ENCODE measurements at places on chromosomes 11 and 22. TPM values are rescaled to one million over a fixed set of nuclear protein-coding genes. Genes with fewer than 3 reads are reported as not detected.

Gene RFPL3
- polyA plus RNA-seq, result not detected

Gene TMPRSS6
- not detected for polyA plus RNA-seq

Gene SLC17A6
- not detected for polyA plus RNA-seq

Gene NCR3LG1
- polyA plus RNA-seq, result 1.7 TPM

Gene OR51E2
- 1.3 TPM for polyA plus RNA-seq

Gene SAA2
- polyA plus RNA-seq, result not detected

Gene DUSP8
- 4.2 TPM for polyA plus RNA-seq

Gene C11orf21
- polyA plus RNA-seq, result not detected

Gene CSRP3
- not detected for polyA plus RNA-seq

Gene ANO9
- not detected for polyA plus RNA-seq

DNA sequence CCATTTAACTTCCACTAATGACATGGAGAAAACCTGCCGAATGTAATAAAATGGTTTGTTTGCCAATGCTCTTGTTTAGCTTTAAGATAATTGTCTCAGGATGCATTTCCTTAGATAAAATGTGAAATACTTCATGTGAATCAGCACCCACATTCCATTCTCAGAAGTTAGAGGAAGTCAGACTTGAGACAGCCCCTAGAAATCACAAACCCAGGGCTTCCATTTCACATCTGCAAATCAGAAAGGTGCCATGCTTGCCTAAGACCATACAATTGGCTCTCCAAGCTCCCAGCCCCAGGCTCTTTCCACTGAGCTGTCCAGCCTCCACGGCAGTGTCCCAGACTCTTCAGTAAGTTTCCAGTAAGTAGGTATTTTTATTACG, 35.6 kb upstream of the ADORA2A start:
- no peaks in the 10 kb centered on the region for H3K27me3 ChIP-seq
- H3K36me3 ChIP-seq, result peaks cover 5% of the 10 kb centered on the region
- DNase-seq, result peak; percentile 77
- peaks cover 16% of the 10 kb centered on the region for H3K4me1 ChIP-seq
- no peak overlapping the region for H3K27ac ChIP-seq

DNA sequence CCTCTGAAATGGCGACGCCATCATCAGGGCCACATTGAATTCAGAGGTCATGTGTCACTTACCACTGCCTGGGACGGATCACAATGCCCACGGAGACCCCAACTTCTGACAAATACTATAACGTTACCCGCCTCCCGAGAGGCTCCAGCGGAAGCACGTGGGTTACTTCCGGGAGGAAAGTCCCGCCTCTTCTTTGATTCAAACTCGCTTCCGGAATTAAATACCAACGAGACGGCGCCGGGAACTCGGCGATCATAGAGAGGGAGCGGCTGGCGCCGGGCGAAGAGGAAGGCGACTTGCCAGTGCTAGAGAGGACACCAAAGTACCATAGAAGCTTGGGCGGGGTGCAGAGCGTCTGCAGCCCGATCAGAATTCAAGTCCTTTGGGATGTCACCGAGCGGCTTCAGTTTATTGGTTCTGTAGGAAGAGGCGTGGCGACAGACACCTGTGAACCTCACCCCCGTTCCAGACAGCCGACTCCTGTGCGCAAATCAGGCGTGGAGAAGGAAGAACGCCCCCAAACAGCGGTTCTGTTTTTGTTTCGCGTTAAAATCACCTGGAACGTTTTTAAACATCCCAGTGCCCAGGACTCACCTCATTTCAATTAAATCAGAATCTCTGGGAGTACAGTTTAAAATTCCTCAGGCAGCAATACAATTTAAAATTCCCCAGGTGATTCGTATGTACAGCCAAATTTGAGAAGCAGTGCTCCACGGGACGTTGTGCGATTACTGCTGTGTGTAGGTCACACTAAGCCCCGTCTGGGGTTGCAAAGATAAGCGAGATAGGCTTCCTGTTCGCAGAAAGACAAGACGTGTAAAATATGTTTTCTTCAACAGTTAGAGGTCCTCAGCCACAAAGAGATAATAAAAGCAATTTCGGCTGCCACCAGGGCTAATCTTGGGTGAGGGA, at the start of gene TIMM10:
Gene TIMM10 (minus strand): TSS at position 159 of the 912 bp plus-strand sequence. CDS start 565 bp downstream, outside the sequence.
- peak within 1 kb of the TSS; percentile 80 for H3K4me3 ChIP-seq
- peaks cover 3% of the 10 kb centered on the region for H3K27me3 ChIP-seq

- DNase-seq, result no peak
- H3K27me3 ChIP-seq, result peaks cover 3% of the 10 kb centered on the region
- no peak overlapping the region for H3K27ac ChIP-seq
These were observed 11.5 kb upstream of the IGSF9B start for GRCh38 chr11:133968300-133968699.

DNA sequence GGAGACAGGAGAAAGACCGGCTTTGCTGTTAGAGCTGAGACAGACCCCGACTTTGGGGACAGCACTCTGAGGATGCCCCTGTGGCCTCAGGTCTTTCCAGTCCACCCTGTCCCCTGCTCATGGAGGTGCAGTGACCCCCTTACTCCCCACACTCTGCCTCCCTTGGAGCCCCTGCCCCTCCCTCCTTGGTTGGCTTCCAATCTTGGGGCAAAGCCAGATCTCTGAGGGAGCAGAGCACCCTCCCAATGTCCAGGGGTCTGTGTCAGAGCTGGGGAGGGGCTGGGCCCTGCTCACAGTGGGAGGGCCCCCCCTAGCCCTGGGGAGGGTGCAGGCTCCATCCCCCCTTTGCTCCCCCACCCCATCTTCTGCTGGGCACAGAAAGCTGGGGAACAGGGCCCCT, 50.0 kb downstream of the IGLL1 start:
- no peaks in the 10 kb centered on the region for H3K4me1 ChIP-seq
- DNase-seq, result no peak
- no peaks in the 10 kb centered on the region for H3K36me3 ChIP-seq
- no peak overlapping the region for H3K27ac ChIP-seq
- peaks cover 24% of the 10 kb centered on the region for H3K27me3 ChIP-seq
- H3K4me3 ChIP-seq, result no peak overlapping the region

GRCh38 chr11:108847298-108847990, 182.6 kb downstream of the DDX10 start:
- DNase-seq, result no peak
- no peaks in the 10 kb centered on the region for H3K36me3 ChIP-seq
- no peak overlapping the region for H3K27ac ChIP-seq
- no peak overlapping the region for H3K4me3 ChIP-seq

GRCh38 chr11:132409573-132410355, 1039.3 kb downstream of the NTM start:
- no peaks in the 10 kb centered on the region for H3K27me3 ChIP-seq
- H3K4me1 ChIP-seq, result no peaks in the 10 kb centered on the region
- H3K27ac ChIP-seq, result no peak overlapping the region

- no peaks in the 10 kb centered on the region for H3K27me3 ChIP-seq
- H3K27ac ChIP-seq, result no peak overlapping the region
- no peaks in the 10 kb centered on the region for H3K36me3 ChIP-seq
- no peaks in the 10 kb centered on the region for H3K4me1 ChIP-seq
- no peak overlapping the region for H3K4me3 ChIP-seq
- peak; percentile 10 for DNase-seq
These were observed 27.6 kb upstream of the EXPH5 start for GRCh38 chr11:108620958-108621772.

- H3K27me3 ChIP-seq, result peaks cover 16% of the 10 kb centered on the region
- H3K36me3 ChIP-seq, result no peaks in the 10 kb centered on the region
- peak; percentile 74 for DNase-seq
- H3K4me1 ChIP-seq, result peaks cover 8% of the 10 kb centered on the region
- no peak overlapping the region for H3K27ac ChIP-seq
- H3K4me3 ChIP-seq, result no peak overlapping the region
These were observed 6.1 kb downstream of the ARHGAP8 start for GRCh38 chr22:44758344-44758973.

DNA sequence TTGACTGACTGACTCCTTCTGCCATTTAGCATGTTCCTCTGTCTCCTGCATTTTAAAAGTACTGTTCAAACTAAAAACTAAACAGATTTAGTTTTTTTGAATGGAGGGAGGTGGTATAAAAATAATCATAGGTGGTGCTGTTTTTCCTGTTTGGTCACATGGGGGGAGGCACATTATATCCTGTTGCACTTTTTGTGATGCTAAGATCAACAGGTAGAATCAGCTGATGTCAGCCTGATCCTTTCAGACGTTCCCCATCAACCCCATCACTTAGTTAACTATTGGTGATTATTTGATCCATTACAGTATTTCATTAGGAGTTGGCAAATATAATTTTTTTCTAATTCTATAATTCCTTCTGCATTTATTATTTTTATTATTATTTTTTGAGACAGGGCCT, 5.1 kb upstream of the OSBP2 start:
- H3K4me1 ChIP-seq, result no peaks in the 10 kb centered on the region
- no peaks in the 10 kb centered on the region for H3K36me3 ChIP-seq
- no peak for DNase-seq
- H3K4me3 ChIP-seq, result no peak overlapping the region
- H3K27ac ChIP-seq, result no peak overlapping the region
- no peaks in the 10 kb centered on the region for H3K27me3 ChIP-seq

GRCh38 chr11:92224407-92225124, at the start of gene FAT3:
Gene FAT3 (plus strand): TSS chr11:92224818. CDS start chr11:92352113, 127,295 bp downstream.
- H3K4me3 ChIP-seq, result peak within 1 kb of the TSS; percentile 47
- H3K27ac ChIP-seq, result no peak within 1 kb of the TSS
- peaks cover 56% of the 10 kb centered on the region for H3K27me3 ChIP-seq
- peak; percentile 41 for DNase-seq

DNA sequence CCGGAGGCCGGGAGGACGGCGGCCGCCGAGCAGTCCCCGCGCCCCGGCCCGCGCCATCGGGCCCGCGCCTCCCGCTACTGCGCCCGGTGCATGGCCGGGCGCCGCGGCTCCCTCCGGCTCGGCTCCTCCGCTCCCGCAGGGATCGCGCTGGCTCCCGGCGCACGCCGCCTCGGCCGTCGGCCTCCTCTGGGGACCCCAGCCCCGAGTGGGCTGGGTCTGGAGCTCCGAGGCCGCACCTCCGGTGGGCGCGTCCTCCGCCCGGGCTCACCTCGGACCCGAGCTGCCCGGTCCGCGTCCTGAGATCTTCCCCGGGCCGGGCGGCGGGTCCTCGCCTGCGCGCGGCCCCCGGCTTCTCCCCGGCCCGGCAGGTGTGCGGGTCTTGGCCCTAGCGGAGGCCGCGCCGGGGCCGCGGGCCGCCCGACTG, 251 bp downstream of the SHISA8 start:
- H3K27me3 ChIP-seq, result peaks cover 79% of the 10 kb centered on the region
- H3K36me3 ChIP-seq, result no peaks in the 10 kb centered on the region
- no peak overlapping the region for H3K27ac ChIP-seq
- peaks cover 2% of the 10 kb centered on the region for H3K4me1 ChIP-seq
- H3K4me3 ChIP-seq, result no peak overlapping the region

GRCh38 chr11:126487711-126488110, 132.2 kb downstream of the ST3GAL4 start:
- DNase-seq, result no peak
- H3K4me1 ChIP-seq, result peaks cover 18% of the 10 kb centered on the region
- H3K27ac ChIP-seq, result no peak overlapping the region
- no peaks in the 10 kb centered on the region for H3K36me3 ChIP-seq
- no peaks in the 10 kb centered on the region for H3K27me3 ChIP-seq

DNA sequence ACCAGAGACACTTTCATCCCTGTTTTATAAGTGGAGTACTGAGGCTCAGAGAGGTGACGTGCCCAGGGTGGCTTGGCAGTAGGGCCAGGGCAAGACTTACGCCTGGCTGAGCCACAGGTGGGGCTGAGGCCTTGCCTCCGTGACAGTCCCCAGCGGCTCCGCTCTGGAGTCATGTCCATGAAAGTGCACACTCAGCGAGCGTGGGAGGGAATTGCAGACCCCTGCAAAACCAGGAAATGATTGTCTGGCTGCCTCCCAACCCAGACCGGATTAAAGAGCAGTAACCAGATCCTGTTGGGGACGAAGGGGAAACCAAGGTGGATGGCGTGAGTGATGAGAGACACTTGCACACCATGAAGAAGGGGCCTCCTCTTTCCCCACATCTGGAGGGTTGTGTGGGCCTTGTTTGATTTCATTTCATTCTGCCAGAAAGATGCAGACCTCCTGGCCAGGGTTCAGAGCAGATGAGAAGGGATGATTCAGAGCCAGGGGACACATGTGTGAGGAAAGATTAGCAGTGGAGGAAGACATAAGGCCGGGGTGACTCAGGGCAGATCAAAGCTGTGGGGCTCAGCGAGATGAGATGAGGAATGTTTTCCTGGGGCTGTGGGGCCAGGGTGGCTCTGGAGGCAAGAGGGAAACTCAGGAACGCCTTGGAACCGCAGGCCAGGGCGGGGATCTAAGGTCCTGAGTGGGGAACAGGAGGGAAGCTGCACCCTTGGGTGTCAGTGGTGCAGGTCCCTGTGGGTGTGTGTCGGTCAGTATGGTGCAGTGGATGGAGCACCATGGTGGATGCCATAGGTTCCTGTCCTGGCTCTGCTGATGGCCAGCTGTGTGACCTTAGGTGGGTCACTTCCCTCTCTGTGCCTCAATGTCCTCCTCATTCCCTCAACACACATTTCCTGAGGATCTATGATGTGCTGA, 29.9 kb upstream of the LRRC32 start:
- DNase-seq, result peak; percentile 97
- H3K27me3 ChIP-seq, result peaks cover 3% of the 10 kb centered on the region
- no peak overlapping the region for H3K4me3 ChIP-seq
- peaks cover 21% of the 10 kb centered on the region for H3K4me1 ChIP-seq

GRCh38 chr11:117160826-117161225, 16.7 kb downstream of the PAFAH1B2 start:
- no peak overlapping the region for H3K27ac ChIP-seq
- DNase-seq, result no peak
- no peak overlapping the region for H3K4me3 ChIP-seq
- H3K4me1 ChIP-seq, result no peaks in the 10 kb centered on the region
- peaks cover 45% of the 10 kb centered on the region for H3K36me3 ChIP-seq

GRCh38 chr11:72173291-72173690, 18.6 kb upstream of the FOLR1 start:
- H3K27me3 ChIP-seq, result no peaks in the 10 kb centered on the region
- peaks cover 3% of the 10 kb centered on the region for H3K4me1 ChIP-seq
- no peak overlapping the region for H3K4me3 ChIP-seq
- H3K27ac ChIP-seq, result no peak overlapping the region
- H3K36me3 ChIP-seq, result no peaks in the 10 kb centered on the region

- no peaks in the 10 kb centered on the region for H3K4me1 ChIP-seq
- no peak for DNase-seq
- no peaks in the 10 kb centered on the region for H3K36me3 ChIP-seq
These were observed 58.2 kb upstream of the B3GAT1 start for GRCh38 chr11:134470238-134470637.

DNA sequence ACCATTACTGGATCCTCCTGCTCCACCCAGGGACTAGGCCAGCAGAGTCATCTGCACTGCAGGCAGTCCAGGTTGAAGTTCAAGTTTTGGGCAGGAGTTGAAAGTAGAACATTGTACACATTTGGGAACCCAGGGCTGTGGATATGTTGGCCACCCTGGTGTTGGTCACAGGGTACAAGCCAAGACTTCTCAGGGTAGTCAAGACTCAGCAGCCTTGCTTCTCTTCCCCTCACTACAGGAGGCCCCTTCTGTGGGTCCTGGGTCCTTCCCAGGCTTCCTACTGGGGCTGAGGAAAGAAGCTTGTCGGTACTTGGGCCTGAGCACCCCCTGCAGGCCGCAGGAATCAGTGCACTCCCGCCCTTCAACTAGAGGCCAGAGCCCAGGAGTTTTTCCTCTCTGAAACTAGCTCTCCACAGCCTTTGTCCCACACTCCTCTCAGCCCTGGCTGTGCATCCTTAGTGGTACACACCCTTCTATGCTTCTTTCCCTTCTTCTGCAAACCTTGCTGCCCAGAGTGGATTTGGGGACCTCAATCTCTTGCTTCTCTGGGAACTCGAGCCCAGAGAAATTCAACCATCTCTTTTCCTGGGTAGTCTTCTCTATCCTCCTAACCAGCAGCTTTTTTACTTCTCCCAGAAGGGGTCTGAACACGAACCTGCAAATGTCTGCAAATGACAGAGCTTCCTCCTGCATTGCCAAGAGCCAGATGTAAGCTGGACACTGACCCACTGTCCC, 2.6 kb upstream of the HPX start:
- no peaks in the 10 kb centered on the region for H3K27me3 ChIP-seq
- H3K4me1 ChIP-seq, result no peaks in the 10 kb centered on the region
- H3K27ac ChIP-seq, result no peak overlapping the region
- peak; percentile 50 for DNase-seq
- no peak overlapping the region for H3K4me3 ChIP-seq
